Peyer's patch (tissue), 4 donors: ENCODE measurements at places on chromosomes 4 and X.

- DNase-seq: no peak
Measured at GRCh38 chrX:154791467-154791866, 13.8 kb downstream of the MPP1 start.

DNA sequence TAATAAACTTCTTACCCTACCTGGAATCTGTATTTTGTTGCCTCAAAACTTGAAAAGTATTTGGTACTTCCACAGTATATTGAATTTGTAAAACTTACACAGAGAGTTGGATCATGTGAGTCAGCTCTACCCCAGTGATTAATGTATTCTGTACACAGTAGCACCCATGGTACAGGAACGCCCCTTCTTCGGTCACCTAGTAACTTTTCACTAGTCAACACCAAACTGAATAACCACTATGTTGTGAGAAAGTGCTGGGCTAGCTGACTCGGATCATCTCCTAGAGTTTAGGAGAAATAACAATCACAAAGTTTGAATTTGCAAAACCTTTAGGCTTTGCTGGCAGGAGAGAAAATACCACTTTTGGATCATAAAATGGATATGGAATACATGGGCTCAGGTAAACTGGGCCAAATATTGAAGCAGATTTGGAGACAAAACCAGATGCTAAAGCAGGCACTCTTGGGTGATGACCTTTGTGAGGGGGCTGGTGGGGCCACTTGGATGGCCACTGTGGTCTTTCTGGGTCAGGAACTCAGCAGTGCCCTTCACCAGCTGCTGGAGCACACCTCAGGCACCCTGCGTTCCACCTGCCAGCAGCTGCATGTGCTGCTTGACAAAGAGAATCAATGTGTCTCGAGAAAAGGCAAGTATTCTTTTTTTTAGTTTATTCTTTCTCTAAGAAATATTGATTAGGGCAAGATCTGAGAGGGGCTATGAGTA lies at the start of gene DTHD1:
Gene DTHD1 (plus strand): TSS at position 233 of the 723 bp plus-strand sequence. CDS start 143 bp downstream, at position 376.
- DNase-seq: no peak

- no peak for DNase-seq
Measured at GRCh38 chrX:38151441-38151840, 69.2 kb downstream of the SRPX start.

DNA sequence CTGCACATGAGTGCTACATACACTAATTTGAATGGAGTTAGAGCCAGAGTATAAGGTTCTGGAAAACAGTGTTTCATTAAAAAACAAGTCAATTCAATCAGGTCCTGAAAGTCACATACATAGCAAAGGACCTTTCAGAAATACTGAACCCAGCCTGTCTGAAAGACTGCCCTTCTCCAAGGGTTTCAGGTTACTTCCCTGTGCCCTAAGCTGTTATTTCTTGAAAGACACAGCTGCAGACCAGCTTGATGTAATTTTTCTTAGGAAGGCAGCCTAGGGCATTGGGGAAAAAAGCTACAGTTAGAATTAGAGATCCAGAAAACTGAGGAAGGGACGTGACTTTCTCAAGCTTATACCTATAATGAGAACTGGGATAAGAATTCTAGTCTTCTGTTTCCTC lies 155.9 kb upstream of the MAOA start:
- DNase-seq: no peak

DNA sequence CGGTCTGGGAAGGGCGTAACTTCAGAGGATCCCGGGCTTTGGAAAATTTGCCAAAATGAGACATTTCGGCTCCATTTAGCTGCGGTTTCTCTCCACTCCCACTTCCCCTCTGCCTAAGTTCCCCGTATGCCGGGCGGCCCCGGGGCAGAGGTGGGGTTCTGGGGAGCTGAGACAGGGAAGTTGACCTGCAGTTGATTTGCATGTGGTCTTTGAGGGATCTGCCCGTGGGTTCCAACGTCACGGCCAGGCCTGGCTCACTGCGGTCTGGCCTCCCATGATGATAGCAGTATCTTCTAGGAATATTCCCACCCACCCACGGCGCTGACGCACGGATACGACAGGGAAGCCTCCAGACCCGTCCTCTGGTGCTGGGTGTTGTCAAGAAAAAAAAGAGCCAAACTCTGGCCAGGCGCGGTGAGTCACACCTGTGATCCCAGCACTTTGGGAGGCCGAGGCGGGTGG lies 27.3 kb upstream of the CRLF2 start:
- no peak for DNase-seq

DNA sequence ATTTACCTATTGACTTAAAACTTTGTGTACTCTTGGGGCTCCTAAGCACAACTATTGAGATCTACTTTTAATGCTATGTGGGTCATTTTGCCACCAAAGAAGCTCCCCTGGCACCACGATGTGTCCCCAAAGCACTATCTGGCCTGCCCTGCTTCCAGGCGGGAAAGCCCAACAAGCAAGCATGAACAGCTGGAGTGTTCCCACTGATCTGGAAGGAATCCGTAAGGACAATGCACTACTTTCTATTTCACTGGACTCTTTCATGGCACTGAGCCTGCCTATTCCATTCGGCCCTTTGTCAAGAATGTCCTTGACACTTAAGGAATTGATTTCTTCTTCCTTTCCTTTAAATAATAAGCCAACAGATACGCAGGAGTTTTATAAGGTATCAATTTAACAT lies 38.8 kb downstream of the GRIA3 start:
- DNase-seq: no peak

- no peak for DNase-seq
Measured at GRCh38 chr4:151004222-151004621, 10.9 kb downstream of the LRBA start.

DNA sequence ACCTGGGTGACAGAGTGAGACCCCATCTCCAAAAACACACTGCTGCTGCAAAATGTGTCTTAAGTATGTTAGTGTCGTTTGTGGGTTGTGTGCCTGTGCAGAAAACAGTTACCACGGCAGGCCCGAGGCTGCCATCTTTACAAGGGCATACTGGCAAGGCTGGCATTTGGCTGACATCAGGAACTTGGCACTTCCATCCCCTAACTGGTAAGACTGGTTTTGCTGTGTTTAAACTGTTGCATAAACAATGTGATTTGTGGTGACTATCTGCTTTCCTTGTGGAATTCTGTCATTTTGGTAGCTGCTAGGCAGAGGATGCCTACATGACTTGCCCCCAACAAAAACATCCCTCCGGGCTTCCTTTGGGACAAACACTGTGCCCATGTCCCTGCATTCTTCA lies 12.3 kb downstream of the LRP2BP start:
- no peak for DNase-seq
